Lung microvascular endothelial cell (primary cell): ENCODE measurements at places on chromosomes 5 and 9. TPM values are rescaled to one million over a fixed set of nuclear protein-coding genes. Genes with fewer than 3 reads are reported as not detected.

- DNase-seq, result no peak
These were observed 1.2 kb upstream of the SMARCA2 start for GRCh38 chr9:2013743-2014475.

- no peak for DNase-seq
These were observed 150.8 kb upstream of the GRHPR start for GRCh38 chr9:37271679-37272078.

DNA sequence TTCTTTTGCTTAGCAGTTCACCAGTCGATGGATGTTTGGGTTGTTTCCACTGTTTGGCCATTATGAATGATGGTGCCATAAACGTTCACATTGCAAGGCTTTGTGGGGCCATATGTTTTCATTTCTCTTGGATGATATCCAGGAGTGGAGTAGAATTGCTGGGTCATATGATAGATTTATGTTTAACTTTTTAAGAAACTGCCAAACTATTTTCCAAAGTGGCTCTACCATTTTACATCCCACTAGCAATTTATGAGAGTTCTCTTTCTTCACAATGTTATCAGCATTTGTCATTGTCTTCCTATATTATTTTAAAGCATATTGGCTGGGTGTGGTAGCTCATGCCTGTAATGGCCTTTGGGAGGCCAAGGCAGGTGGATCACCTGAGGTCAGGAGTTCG is 5.2 kb downstream of the GPR107 start:
- peak; percentile 92 for DNase-seq

DNA sequence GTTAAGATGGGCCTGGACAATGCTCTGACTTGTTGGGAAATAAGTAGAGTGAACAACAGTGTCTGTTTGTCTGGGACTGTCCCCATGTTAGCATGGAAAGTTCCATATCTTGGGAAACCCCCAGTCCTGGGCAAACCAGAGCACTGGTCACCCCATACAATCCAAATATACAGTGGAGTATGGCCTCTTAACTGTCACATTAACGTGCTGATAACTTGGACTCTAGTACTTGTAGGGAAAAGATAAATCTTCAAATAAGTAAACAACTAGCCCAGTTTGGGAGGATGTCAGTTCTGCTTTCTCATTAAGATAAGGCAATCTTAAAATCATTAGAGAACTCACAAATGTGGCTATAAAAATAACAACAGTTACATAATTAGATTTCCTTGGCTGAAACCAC is 47.6 kb upstream of the JAK2 start:
- no peak for DNase-seq

Gene KCNV2
- total RNA-seq, result not detected in 2 replicates

Gene FAXDC2
- 5.9 and 15.3 TPM in 2 replicates for total RNA-seq

Gene CSNK1A1
- total RNA-seq, result 290 and 294 TPM in 2 replicates

GRCh38 chr5:100676817-100677631 is 141.8 kb downstream of the FAM174A start:
- no peak for DNase-seq
